ENCODE measurements at places on chromosomes 4 and X.
A peak's percentile ranks its signal among the peaks of the same experiment; 100 is the strongest.

DNA sequence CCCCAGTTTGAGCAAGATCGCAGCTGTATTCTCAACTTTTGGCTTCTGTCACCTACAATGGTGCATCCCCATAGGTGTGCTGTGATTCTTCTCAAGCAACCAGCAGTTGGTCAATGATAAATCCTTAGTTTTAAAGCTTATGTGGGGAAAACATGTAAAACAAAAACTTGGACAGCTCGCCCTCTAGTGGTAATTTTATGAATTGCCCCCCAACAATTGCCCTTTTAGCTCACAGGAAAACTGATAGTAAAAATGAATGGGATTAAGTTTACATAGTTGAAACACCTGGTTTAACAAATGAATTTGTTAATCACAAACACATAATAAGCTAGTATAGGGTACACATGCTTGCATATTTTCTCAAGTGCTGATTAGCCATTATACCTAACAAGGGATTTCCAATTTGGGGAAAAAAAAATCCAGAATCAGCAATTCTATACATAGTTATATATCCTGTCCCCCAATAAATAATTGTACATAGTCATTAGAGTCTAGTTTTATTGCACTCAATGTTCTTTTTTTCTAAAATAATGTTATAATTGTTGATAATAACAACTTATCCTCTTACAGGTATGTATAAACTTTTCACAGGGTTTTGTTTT is 30.1 kb downstream of the TEX13A start:
- DNase-seq = no peak

- DNase-seq = peak; percentile 43
Measured at GRCh38 chrX:136953867-136954787, 73.6 kb upstream of the RBMX start.

DNA sequence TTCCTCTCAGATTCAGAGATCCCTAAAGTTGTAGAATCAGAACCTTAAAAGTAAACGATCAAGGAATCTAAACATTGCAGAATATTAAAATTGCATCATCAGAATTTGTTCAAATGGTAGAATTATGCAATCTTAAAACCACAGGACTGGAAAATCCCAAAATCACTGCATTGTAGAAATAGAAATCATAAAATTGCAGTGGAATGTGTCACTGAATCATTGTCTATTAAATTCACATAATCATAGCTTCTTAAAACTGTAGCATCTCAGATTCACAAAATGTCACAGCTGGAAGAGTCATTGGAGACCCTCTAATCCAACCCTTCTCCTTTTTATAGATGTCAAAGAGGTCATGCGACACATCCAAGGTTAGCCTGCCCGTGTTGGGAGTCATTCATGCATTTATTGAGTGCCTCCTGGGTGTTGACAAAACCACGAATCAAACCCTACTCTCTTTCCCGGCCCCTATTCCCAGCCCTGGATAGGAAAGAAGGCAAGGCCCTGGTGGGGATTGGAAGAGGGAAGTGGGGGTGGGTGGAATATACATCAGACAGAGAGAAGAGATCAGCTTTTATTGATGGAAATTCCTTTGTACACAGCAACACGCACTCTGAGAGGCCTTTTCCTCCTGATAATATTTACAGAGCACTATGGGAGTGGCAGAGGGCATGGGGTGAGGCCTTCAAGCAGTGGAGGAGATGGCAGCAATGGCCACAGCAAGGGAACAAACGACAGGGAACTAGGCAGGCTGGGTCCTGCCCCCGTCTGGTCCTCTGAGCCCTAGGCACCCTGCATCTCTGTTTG is 15.4 kb downstream of the IQSEC2 start:
- DNase-seq = no peak

- no peak for DNase-seq
Measured at GRCh38 chrX:13404364-13404763, 84.5 kb upstream of the ATXN3L start.

DNA sequence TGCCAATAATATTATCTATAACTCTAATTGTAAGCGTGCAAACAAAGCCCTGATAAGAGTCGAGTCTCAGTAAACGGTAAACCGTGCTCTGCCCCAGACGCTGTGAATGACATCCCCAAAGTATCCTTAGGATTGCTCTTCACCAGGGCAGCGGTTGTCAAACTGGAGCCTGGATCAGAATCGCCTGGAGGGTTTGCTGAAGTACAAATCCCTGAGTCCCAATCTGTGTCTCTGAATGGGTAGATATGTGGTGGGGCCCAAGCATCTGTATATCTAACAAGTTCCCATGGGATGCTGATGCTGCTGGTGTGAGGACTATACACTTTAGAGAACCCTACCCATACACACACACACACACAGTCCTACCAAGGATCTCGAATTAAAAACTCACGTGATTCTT is 813 bp upstream of the APBB2 start:
- no peak for DNase-seq

GRCh38 chr4:156929386-156930105 is 42.1 kb downstream of the PDGFC start:
- DNase-seq = no peak

DNA sequence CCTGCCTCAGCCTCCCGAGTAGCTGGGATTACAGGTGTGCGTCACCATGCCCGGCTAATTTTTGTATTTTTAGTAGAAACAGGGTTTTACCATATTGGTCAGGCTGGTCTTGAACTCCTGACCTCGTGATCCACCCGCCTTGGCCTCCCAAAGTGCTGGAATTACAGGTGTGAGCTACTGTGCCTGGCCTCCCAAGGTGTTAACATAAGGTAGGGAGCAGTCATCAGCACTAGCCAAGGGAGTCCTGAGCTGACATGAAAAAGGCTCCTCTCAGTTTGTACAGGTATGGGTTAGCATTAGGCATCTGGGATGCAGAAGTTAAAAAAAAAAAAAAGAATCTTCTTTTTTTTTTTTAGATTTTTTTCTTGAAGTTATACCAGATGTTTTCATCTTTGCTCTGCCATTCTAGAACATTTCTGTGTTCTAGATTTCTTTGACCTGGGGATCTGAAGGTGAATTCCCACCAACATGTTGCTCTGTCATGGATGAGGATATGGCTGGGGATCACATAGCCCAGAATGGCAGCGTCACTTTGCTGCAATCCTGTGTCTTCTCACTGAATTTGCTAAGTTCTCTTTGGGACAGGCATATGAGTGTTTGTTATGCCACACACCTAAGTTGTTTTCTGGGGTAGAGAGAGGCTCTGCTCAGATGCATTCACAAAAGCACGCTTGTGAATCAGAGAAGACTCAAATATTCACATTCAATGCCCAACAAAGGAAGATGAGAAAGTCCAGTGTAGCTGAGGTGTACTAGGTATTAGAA is 24.4 kb upstream of the PLA2G12A start:
- DNase-seq = no peak

DNA sequence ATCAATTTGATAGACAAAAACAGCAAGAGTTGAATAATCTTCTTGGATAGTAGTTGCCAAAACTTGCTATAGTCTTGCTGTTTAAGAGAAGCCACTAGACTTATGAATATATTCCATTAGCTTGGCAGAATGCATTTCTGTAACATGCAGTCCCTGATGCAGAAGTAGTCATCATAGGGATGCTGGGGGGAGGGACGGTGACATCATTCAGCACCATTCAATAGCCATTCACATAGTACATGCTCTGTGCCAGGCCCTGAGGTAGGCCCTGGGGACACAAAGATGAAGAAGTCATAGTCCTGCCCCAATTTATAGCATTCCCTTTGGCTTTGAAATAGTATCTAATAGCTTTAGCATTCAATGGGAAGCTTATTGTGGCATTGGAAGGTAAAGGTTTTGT is 185.5 kb upstream of the AFF2 start:
- no peak for DNase-seq

Measured in CD4-positive, alpha-beta T cell treated with Interferon gamma for 1 hour (primary cell).